Neuronal stem cell (in vitro differentiated cells): ENCODE measurements at places on chromosomes 1 and 21.

- no peak for DNase-seq
Observed at GRCh38 chr1:150362721-150363425, 1.1 kb upstream of the RPRD2 start.

DNA sequence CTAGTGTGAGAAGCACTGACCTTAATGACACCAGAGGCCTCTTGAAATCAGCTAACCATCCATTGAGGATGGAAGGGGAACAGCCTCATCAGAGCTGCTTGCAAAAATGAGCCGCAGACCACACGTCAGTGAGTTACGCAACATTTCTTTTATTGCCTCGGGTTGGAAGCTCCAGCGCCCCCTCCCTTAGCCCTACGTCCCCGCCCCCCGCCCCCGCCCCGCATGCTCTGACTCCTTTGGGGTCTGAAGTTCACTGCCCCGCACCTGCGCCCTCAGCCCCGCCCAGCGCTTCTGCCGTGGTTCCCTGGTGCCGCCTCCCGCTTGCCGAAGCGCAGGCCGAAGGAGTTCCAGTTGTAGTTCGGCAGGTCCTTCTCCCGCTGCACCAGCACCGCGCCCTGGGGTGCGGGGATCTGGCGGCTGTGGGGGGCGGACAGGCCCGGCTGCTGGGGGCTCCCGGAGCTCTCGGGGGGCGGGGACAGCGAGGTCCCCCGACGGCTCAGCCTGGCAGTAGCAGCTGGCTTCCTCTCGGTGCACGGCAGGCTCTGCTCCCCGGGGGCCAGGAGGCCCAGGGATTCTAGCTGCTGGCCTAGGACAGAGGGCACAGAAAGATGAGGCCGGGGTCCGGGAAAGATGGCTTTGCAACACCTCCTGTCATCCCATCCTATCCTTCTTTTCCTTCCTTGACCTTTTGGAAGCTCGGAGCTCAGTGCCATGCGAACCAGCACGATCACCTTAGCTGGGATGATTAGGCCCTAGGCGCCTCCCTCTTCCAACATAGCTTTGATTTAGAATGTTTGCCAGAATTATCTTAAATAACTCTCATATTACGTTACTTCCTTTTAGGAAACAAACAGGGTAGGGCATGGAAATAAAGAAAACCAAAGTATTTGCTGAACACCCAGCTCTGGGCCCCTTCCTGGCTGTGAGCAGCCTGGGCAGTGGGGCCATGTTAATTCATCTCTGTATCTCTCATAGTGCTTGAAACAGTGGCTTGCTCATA, 5.8 kb downstream of the KISS1 start:
- DNase-seq = no peak

- DNase-seq = no peak
Observed at GRCh38 chr1:33615546-33615945, 143.1 kb downstream of the ZSCAN20 start.

- DNase-seq = no peak
Observed at GRCh38 chr1:214510477-214510876, 40.9 kb downstream of the PTPN14 start.

- DNase-seq = no peak
Observed at GRCh38 chr1:83017276-83017675, 981.7 kb downstream of the TTLL7 start.

GRCh38 chr1:200184196-200184595, 156.7 kb downstream of the NR5A2 start:
- no peak for DNase-seq

DNA sequence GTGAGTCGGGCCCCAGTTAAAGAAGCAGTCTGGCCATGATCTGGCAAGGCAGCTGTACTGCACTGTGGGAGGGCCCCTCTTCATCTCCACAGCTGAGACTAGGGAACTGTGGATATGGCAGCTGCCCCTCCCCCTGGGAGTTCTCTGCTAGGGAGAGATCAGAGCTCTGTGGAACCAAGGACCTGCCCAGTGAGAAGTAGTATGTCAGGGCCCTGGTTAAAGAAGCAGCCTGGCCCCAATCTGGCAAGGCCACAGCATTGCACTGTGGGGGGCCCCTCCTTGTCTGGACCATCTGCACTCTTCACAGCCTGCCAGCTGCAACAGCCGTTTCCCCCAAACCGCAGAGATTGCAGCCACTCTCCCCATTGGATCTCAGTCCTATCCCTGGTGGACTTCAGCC, 208.5 kb downstream of the DNAH14 start:
- DNase-seq = no peak

GRCh38 chr1:161676958-161677689, 14.2 kb downstream of the FCGR2B start:
- no peak for DNase-seq

DNA sequence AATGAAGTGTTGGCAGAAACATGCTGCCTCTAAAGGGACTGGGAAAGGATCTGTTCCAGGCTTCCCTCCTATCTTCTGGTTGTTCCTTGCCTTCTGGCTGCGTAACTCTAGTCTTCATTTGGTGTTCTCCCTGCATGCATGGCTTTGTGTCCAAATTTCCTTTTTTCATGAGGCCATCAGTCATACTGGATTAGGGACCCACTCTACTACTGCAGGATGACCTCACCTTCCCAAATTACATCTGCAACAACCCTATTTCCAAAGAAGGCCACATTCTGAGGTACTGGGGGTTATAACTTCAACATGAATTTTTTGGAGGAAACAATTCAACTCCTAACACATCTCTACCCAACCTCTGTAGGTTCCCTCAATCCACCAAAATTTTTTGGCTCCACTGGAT, 26.3 kb downstream of the MR1 start:
- DNase-seq = no peak

GRCh38 chr1:25805863-25806225, 5.9 kb downstream of the SELENON start:
- no peak for DNase-seq

- DNase-seq = no peak
Observed at GRCh38 chr1:5826601-5827000, 165.6 kb downstream of the NPHP4 start.

- no peak for DNase-seq
Observed at GRCh38 chr1:16260814-16261213, 23.8 kb upstream of the CPLANE2 start.

- DNase-seq = no peak
Observed at GRCh38 chr1:17610713-17611112, 71.2 kb downstream of the ARHGEF10L start.

GRCh38 chr1:6331543-6332273, 61.9 kb downstream of the ACOT7 start:
- no peak for DNase-seq

GRCh38 chr1:109322974-109323373, 16.2 kb upstream of the MYBPHL start:
- DNase-seq = no peak
